ENCODE measurements at places on chromosomes 11 and 22. TPM values are rescaled to one million over a fixed set of nuclear protein-coding genes. Genes with fewer than 3 reads are reported as not detected.

- DNase-seq = no peak
Observed at GRCh38 chr11:14118072-14118471, 155.5 kb downstream of the SPON1 start.

The SEC14L3 gene
- total RNA-seq = not detected

- no peak for DNase-seq
Observed at GRCh38 chr11:112532506-112532905, 271.8 kb upstream of the PLET1 start.

DNA sequence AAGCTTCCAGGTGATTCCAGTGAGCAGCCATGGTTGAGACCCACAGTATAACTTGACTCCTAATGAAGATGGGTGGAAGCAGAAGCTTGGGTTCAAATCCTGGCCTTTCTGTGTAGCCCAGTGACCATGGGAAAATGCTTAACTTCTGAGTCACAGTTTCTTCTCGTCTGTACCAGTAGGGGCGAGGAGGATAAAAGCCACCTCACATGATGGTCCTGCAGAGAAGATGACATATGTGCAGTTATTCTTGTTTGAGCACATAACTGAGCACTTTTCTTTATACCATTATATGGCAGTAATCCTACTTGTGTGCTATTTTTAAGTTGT, 4.9 kb downstream of the TMEM109 start:
- no peak for DNase-seq
